ENCODE measurements at places on chromosomes 6 and 20.

GRCh38 chr6:120652506-120652905 lies 681.8 kb downstream of the TBC1D32 start:
- DNase-seq, result no peak

- DNase-seq, result no peak
These were observed 7.0 kb upstream of the TUBB2A start for GRCh38 chr6:3164388-3164787.

GRCh38 chr20:14918976-14919375 lies 581.6 kb upstream of the FLRT3 start:
- no peak for DNase-seq

DNA sequence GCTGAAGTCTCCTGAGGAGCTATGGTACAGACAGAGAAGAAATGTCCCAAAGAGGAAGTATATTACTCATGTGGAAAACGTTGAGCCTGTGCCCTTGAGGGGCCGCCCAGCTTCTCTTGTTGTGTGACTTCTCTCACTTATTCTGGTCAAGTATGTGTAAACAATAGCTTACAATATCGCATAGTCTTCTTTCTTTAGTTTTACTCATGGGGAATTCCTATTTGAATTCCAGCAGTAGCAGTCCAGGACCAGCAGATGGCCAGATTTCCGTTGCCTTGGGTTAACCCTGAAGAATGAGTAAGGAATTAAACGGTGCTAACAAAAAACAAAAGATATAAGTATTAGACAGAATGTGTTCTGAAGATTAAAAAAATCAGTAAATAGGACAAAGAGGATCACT lies 522.0 kb upstream of the GJE1 start:
- no peak for DNase-seq

- DNase-seq, result no peak
These were observed 2.2 kb downstream of the NT5DC1 start for GRCh38 chr6:116102873-116103272.

DNA sequence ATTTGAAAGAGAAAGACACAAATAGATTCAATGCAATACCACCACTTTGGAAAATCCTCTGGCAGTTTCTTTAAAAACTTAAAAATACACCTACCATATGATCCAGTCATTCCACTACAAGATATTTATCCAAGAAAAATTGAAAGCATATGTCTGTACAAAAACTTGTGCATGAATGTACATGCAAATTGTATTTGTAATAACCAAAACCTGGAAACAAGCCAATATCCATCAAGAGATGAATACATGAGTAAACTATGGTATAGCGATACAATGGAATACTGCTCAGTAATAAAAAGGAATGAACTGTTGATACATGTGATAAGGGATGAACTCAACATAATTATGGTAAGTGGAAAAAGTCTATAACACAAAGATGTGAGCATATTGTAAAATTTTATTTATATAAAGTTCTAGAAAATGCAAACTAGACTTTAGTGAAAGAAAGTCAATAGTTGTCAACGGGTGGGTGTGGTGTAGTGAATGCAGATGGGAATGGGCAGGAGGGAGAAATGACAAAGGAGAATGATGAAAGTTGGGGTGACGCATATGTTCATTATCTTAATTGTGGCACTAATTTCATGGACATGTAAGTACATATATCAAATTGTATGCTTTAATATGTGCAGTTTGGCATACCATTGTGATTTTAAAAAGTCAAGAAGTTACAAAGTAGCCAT lies 347.5 kb downstream of the SAMD5 start:
- no peak for DNase-seq

GRCh38 chr6:128822271-128822670 lies 60.7 kb upstream of the LAMA2 start:
- no peak for DNase-seq

DNA sequence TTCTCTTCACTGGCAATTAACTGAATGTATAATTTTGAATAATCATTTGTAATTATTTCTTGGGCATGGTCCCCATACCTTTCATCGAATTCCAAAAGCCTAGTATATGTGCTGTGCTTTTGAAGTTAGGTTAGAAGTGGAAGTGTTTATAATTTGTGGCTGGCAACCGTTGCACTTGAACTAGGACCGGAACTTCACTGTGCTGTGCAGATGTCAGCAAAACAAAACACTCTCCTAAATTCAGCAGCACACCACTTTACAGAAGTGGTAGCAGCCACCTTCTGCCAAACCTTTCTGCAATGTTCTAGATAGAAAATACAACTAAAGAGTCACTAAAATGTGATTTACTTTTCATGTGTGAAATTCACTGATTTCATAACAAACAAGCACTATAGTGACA lies 111.9 kb downstream of the FAM83B start:
- DNase-seq, result no peak

GRCh38 chr6:52664991-52665686 lies 5.8 kb upstream of the TMEM14A start:
- DNase-seq, result no peak

DNA sequence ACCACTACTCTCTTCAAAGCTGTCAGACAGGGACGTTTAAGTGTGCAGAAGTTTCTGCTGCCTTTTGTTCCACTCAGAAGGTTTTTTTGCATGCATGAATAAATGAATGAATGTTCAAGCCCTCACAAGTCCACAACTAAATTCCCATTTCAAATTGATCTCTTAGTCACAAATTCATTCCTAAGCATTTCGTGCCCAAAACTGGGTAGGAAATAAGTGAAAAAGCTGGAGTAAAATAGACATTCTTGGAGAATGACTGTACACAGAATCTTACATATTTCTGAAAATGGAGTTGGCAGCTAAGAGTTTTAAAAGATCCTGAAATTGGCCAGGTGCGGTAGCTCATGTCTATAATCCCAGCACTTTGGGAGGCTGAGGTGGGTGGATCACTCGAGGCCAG lies 117.6 kb downstream of the PERP start:
- DNase-seq, result no peak
